ENCODE measurements at places on chromosomes 1 and 21.

- peak; percentile 68 for DNase-seq
Observed at GRCh38 chr1:205440476-205441317, 15.1 kb downstream of the BLACAT1 start.

DNA sequence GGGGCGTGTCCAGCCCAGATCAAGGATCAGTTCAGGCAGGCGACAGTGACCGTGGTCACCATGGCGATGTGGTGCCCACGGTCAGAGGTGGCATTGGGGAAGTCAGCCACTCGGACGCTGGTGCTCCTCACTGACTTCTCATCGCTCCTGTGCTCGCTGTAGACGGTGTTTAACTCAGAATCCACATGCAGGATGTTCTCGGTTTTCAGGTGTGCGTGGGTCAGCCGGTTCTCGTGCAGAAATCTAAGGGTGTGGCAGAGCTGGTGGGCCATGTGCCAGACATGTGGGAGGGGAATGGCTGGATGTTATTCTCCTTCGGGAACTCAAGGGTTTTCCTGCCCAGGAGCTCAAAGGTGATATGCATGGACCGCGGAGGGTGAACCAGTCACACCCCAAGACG lies 11.7 kb downstream of the OR2AJ1 start:
- no peak for DNase-seq

GRCh38 chr21:35229290-35229689 lies 180.2 kb upstream of the RUNX1 start:
- no peak for DNase-seq

GRCh38 chr1:91720044-91720443 lies 165.9 kb downstream of the TGFBR3 start:
- DNase-seq: no peak
